Activated naive CD4-positive, alpha-beta T cell (primary cell): ENCODE measurements at places on chromosomes 2 and 18.

GRCh38 chr2:107088156-107088555 lies 202.2 kb upstream of the ST6GAL2 start:
- DNase-seq: no peak

DNA sequence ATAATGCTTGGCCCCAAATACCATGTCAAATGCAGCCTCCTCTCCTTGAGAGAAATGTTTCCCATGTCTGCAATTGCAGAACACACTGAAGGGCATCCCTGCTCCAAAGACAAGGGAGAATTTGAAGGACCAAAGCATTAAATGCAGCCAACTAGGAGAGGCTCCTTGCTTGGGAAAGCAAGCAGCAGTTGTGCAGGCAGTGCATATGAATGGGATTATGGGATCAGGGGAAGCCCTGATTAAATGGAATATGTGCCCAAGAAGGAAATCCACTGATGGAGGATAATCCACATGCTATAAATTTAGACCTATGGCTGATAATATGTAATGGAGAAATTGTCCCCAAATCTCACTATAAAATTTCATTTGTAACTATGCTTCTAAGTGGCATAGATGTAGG lies 116.1 kb downstream of the NCKAP5 start:
- DNase-seq: no peak

GRCh38 chr2:102585847-102586404 lies 33.4 kb upstream of the SLC9A2 start:
- no peak for DNase-seq

DNA sequence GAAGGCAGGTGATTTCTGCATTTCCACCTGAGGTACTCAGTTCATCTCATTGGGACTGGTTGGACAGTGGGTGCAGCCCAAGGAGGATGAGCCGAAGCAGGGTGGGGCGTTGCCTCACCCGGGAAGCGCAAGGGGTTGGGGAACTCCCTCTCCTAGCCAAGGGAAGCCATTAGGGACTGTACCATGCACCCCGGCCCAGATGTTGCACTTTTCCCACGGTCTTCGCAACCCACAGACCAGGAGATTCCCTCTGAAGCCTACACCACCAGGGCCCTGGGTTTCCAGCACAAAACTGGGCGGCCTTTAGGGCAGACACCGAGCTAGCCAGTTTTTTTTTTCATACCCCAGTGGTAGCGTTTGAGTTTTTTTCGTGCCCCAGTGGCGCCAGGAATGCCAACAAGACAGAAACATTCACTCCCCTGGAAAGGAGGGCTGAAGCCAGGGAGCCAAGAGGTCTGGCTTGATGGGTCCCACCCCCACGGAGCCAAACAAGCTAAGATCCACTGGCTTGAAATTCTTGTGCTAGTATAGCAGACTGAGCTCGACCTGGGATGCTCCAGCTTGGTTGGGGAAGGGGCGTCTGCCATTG lies 75.9 kb upstream of the RANBP2 start:
- no peak for DNase-seq

DNA sequence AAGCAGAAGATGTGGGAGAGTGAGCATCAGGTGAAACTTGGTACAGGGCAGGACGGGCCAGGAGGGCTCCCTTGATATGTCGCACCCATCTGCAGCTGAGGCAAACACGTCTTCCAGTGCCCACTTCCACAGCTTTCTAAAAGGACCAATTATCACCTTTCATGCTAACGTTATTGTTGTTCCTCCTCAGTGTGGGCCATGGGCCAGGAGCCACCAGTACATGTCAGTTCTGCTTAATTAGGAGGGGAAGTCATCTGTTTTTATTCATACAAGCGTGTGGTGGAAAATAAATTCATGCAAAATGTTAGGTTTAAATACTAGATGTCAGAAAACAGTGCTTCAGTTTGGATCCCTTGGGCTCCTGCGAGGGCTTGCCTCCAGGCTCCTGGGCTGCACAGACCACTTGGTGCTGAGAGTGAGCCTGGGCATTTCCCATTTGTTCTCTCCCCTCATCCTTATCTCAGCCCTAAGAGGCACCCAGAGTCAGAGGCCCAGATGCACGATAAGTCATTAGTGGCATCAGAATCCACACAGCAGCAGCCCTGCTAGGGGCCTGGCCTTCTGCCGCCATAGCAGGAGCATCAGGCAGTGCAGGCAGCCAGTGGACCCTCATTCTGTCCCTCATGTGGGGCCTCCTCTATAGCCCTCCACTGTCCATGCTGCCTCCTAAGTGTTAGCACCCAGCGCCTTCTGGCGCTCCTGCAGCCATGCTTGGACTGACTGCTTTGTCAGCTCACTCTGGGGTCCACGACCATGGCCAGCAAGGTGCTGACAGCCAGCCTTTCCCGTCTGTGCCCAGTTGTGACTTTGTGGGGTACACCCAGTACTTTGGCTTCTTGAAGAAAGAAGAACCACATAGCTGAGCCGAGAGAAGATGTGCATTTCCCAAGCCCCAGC lies 539.8 kb upstream of the RAB6C start:
- DNase-seq: no peak

- DNase-seq: no peak
Measured at GRCh38 chr2:189024901-189025618, 50.9 kb downstream of the COL3A1 start.

DNA sequence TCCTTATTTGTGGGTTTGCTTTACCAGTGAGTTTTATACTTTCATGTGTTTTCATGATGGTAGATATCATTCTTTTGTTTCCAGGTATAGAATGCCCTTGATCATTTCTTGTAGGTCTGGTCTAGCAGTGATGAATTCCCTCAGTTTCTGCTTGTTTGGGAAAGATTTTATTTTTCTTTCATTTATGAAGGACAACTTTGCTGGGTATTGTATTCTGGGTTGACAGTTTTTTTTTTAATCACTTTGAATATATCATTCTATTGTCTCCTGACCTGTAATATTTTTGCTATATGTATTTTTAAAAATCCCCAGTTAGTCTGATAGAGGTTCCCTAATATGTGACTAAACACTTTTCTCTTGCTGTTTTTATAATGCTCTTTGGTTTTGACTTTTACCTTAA lies 58.3 kb upstream of the GALNT3 start:
- no peak for DNase-seq

DNA sequence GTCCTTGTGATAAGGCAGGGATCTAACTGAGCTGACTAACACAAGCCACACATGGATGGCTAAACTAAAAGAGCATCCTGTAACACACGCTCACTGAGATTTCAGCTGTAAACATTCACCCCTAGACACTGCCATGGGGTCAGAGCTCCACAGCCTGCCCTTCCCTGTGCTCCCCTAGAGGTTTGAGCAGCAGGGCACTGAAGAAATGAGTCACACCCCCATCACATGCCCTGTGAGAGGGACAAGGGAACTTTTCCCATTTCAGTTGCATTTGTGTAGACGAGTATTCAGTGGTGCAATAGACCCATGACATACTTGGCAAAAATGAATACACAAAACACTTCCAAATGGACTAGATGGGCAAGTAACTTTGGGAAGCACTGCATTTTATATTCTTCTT lies 402.4 kb upstream of the LRRTM1 start:
- no peak for DNase-seq

- no peak for DNase-seq
Measured at GRCh38 chr2:178913049-178913441, 105.8 kb upstream of the TTN start.

DNA sequence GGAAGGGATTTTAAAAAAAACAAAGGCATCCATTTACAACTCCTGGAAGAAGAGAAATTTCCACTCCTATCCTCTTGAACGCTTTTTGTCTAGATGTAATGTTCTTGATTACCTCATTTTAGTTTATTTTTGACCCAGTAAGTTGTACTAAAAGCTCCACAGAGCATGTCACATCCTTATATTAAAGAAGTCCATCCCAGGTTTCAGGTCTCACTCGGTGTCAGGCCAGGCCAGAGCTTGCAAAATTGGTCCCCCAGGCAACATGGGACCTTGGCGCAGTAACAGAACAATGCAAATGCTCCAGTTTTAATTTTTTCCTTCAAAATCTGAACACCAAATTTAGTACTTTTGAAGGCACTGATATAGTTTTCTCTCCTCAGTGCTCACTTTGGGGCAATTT lies 218.4 kb upstream of the REV1 start:
- no peak for DNase-seq

GRCh38 chr2:127398239-127398590 lies 10.4 kb upstream of the MAP3K2 start:
- DNase-seq: no peak

GRCh38 chr2:71595569-71595968 lies 142.2 kb downstream of the DYSF start:
- DNase-seq: no peak

DNA sequence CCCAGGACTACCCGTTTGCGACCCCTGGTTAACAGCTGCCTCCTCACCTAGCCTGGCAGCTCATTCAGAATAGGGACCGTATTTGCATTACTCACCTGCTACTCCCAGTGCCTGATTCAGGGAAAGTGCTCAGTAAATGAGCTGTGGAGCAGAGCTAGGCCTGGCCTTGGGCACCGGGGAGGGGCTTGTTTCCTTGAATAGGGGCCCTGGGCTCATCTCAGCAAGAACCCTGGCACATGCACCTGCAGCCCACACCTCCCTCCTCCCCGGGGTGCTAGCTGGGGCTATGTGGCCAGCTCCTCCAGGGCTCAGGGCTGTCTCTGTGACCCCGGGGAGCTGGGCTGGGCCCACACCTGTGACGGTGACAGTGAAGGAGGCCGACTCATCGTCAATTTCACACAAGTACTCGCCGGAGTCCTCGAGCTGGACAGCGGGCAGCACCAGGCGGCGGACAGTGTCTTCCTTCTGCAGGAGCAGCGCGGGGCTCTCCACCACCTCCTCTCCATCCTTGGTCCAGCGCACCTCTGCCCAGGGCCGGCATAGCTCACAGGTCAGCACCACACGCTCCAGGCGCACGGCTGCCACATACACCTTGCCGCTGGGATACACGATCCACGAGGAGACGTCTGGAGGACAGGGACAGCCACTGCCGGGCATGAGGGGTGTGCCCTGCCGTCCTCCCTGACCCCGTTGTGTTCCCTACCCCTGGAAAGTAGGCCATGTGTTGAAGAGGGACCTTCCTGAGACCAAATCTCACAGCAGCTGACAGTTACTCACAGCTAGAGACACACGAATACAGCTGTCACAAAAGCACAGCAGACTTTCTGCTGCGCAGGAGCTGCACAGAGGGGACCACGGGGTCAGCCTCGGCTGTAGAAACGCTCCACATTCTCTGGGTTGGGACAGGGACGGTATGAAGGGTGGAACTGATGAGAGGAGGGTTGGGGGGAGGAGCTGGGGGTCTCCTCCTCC lies 9.0 kb downstream of the OBSL1 start:
- DNase-seq: no peak

DNA sequence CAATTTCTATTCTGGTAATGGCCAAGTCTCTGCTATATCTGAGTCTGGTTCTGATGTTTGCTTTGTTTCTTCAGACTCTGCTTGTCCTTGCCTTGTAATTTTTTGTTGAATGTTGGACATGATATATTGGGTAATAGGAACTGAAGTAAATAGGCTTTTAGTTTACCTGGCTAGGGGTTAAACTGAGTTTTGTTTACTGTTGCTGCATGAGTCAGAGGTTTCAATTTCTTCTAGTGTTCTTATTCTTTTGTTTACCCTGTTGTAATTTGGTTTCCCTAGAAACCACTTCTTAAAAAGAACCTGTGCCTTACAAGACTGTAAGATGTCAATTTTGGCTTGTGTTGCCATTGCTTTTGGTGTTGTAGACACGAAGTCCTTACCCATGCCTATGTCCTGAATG lies 285.0 kb upstream of the KCNH7 start:
- no peak for DNase-seq

DNA sequence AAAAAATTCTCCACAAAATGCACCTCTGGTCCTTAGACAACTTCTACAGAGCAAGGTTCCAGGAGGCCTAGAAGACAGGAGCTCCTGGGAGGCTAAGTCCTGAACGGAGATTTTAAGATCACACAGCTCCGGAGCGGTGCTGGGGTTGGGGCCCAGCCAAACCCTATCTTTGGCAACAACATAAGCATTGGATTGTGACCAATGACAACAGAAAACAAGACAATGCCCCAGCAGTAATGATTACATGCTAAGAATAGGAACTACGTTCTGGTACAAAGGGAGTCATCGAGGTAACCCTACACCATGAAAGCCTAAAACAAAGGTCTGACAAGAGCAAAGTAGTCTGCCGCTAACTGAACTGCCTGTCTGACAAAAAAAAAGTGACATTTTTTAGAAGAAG lies 171.2 kb downstream of the CMPK2 start:
- DNase-seq: no peak

- no peak for DNase-seq
Measured at GRCh38 chr2:81648370-81648769, 1343.8 kb upstream of the LRRTM1 start.

DNA sequence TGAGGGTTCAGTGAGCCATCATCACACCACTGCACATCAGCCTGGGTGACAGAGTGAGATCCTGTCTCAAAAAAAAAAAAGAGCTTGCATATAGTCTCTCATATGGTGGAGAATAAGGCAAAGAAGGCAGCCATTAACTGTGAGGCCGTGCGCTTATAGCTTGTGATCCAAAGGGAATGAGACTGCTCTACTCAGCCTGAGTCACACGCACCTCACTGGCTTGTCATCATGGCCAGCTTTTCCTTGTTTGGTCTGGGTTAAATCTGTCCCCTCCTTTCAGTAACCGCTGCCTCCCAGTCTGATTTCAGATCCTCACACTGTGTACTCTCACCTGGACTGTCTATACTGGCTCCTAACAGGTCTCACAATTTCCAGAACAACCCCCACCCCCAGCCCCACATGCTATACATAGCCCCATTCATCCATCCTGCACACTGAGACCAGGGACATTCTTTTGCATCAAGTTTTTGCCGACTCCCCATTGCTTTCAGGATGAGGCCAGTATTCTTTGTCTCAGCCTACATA lies 35.3 kb upstream of the ANKRD44 start:
- no peak for DNase-seq

GRCh38 chr18:65975536-65975935 lies 224.7 kb downstream of the CDH7 start:
- DNase-seq: no peak

GRCh38 chr2:30255466-30256408 lies 24.4 kb downstream of the LBH start:
- no peak for DNase-seq

DNA sequence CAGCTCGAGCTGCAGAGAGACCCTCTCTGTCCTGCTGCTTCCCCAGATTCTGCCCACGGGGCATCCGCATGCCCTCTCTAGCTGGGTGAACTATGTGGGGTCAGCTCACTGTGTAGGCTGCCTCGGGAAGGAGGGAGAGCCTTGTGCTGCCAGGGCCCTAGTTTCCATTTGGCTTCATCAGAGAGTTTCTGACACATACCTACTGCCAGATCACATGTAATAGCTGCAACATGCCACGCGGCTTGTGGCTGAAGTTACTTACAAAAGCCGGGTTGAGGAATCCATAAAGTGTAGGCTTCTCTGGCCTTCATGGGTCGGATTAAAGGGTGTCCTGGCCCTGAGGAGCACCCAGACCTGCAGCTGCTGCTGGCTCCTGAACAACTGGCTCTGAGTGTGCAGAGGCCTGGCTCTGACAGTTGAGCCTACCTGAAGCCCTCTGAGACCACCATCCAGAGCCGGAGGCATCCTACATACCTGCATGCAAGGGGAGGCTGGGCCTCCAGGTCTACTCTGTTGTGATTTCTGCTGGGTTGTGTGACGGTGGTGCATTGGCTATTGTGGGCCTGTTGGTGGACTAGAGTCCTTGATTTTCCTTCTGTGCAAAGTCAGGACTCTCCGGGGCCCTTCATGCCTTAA lies 130.0 kb downstream of the SH3RF3 start:
- DNase-seq: no peak

- DNase-seq: no peak
Measured at GRCh38 chr2:3447789-3448317, 68.4 kb downstream of the TRAPPC12 start.
